ENCODE measurements at places on chromosomes 7 and 10.

- DNase-seq, result no peak
These were observed 724.2 kb downstream of the SORCS1 start for GRCh38 chr10:106440355-106440754.

- no peak for DNase-seq
These were observed 1.3 kb upstream of the PIP start for GRCh38 chr7:143130541-143130940.

- DNase-seq, result no peak
These were observed 2.3 kb downstream of the DENND2A start for GRCh38 chr7:140638173-140638791.

- DNase-seq, result no peak
These were observed 19.1 kb downstream of the DNAJB6 start for GRCh38 chr7:157355784-157356511.

DNA sequence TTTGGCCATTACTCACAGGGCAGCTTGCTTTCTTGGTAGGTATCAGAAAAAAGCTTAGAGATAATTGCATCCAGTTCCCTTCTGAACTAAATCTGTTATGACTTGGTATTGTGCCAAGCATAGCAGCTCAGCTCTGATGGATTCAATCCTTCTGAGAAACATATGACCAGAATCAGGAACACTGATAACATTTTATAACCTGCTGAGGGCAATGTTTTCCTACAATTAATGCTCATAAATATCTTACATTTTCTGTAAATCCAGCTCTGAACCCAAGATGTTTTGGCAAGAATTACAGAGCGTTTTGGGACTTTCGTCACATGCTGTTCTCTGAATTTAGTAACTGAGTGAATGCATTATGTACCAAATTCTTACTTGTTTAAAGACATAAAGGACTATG, 167.8 kb downstream of the KIF20B start:
- DNase-seq, result no peak

All from CD4-positive, alpha-beta T cell treated with Interferon gamma for 1 hour (primary cell).